ENCODE measurements at places on chromosomes 7 and 10. TPM values are rescaled to one million over a fixed set of nuclear protein-coding genes. Genes with fewer than 3 reads are reported as not detected.

Gene CFAP43
- total RNA-seq: not detected

Gene OPN4
- total RNA-seq: not detected

Gene SYT15B
- 1.3 TPM for total RNA-seq

Gene PODXL
- 0.88 TPM for total RNA-seq

Gene IFIT1B
- not detected for total RNA-seq

Gene PLCE1
- total RNA-seq: 0.29 TPM

Gene GIMAP5
- 0.14 TPM for total RNA-seq

Gene C10orf53
- total RNA-seq: not detected

Gene SVOPL
- not detected for total RNA-seq

Gene ABCC2
- total RNA-seq: 1.0 TPM

Gene MYO1G
- 0.14 TPM for total RNA-seq

Gene WNT16
- 3.9 TPM for total RNA-seq

Gene ERVW-1
- total RNA-seq: not detected

Gene HIP1
- 18.4 TPM for total RNA-seq

Gene CAMK2G
- 40.7 TPM for total RNA-seq

Gene ANKRD30A
- total RNA-seq: not detected

Gene CNTNAP2
- total RNA-seq: not detected

Gene GPR22
- total RNA-seq: not detected

Gene LIPJ
- total RNA-seq: not detected

Gene BMPR1A
- 46.6 TPM for total RNA-seq

Gene MAGI2
- 30.6 TPM for total RNA-seq

Gene ENTPD7
- 43.1 TPM for total RNA-seq

Gene MRPL32
- total RNA-seq: 40.3 TPM

Gene GNG11
- 93.5 TPM for total RNA-seq

Gene VWDE
- 0.14 TPM for total RNA-seq

Gene TSPAN15
- total RNA-seq: 17.1 TPM

Gene EBLN1
- total RNA-seq: not detected

Gene ASZ1
- not detected for total RNA-seq

Gene GRB10
- 41.8 TPM for total RNA-seq

Gene NYAP1
- 0.72 TPM for total RNA-seq

Gene VSTM4
- total RNA-seq: 1.3 TPM

Gene TMEM178B
- not detected for total RNA-seq

Gene GLRX3
- total RNA-seq: 94.2 TPM

Gene MICALL2
- 33.6 TPM for total RNA-seq

Gene PPP1R17
- not detected for total RNA-seq

Gene RAPGEF5
- total RNA-seq: 0.29 TPM

Gene KIAA1217
- 2.0 TPM for total RNA-seq
